ENCODE measurements at places on chromosomes 4 and X.
A peak's percentile ranks its signal among the peaks of the same experiment; 100 is the strongest.

GRCh38 chr4:172125443-172125842 lies 312.2 kb downstream of the GALNTL6 start:
- DNase-seq, result no peak

DNA sequence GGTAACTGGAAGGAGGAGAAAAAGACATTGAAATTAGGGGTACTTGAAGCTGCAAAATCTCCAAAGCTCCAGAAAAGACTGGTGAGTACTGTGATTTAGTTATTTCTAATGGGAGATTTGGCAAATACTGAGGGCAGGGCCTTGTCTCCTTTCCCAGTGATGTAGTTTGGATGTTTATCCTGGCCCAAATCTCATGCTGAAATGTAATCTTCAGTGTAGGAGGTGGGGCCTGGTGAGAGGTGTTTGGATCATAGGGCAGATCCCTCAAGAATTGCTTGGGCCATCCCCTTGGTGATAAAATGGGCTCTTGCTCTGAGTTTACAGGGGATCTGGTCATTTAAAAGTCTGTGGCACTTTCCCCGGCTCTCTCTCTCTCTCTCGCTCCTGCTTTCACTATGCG lies 33.1 kb upstream of the GK start:
- no peak for DNase-seq

DNA sequence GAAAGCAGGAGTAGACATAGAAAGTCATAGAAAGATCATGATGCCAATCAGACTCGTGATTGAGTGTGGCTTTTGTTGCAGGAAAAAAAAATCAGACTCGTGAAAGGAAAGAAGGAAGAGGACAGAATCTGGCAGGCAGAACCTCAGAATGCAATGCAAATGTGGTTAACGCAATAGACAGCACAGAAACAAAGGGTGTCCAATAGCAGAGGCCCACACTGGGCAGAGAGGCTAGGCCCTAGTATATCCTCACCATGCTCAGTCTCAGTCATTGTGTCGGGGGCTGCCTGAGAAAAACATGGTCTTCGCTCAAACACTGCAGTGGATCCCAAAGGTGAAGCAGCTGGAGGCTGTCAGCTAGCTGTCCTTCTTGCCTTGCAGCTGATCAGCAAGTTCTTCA lies 102.8 kb upstream of the MAOA start:
- DNase-seq, result no peak

- peak; percentile 56 for DNase-seq
Measured at GRCh38 chr4:128521156-128521555, 233.5 kb upstream of the PGRMC2 start.

Measured in fibroblast of upper back skin (primary cell).